ENCODE measurements at places on chromosomes 6 and 20. TPM values are rescaled to one million over a fixed set of nuclear protein-coding genes. Genes with fewer than 3 reads are reported as not detected.

The MYO6 gene
- 7.0 TPM for total RNA-seq

The NOX3 gene
- total RNA-seq = not detected

The LIN28B gene
- total RNA-seq = not detected

The C6orf58 gene
- not detected for total RNA-seq

The SH3BGRL2 gene
- 1.6 TPM for total RNA-seq

Data from subcutaneous preadipocyte (primary cell).